ENCODE measurements at places on chromosomes 16 and 17. TPM values are rescaled to one million over a fixed set of nuclear protein-coding genes. Genes with fewer than 3 reads are reported as not detected.

TBC1D3C gene
- total RNA-seq = 0.79 TPM

KCNH6 gene
- not detected for total RNA-seq

DNA sequence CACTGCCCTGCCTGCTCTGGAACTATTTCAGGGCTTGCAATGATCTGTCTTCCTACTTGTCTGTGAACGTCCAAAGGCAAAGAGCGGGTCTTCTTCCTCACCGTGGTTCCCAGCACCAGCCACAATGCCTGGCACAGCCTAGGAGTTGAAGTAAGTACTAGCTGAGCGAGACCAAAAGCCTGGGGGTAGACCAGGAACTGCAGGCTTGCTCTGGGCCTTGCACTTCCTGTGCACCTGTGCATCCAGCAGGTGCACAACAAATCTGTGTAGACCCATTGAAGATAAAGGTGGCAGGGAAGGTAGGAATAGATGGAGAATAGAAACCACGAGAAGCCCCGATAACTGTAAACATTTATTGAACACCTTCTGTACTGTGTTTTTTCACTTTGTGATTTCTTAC is 4.6 kb downstream of the FAM171A2 start:
- no peak for DNase-seq

GRCh38 chr17:57242148-57242547 is 14.2 kb upstream of the MSI2 start:
- no peak for DNase-seq

- no peak for DNase-seq
These were observed 210.8 kb downstream of the CNTNAP4 start for GRCh38 chr16:76488065-76488417.

DNA sequence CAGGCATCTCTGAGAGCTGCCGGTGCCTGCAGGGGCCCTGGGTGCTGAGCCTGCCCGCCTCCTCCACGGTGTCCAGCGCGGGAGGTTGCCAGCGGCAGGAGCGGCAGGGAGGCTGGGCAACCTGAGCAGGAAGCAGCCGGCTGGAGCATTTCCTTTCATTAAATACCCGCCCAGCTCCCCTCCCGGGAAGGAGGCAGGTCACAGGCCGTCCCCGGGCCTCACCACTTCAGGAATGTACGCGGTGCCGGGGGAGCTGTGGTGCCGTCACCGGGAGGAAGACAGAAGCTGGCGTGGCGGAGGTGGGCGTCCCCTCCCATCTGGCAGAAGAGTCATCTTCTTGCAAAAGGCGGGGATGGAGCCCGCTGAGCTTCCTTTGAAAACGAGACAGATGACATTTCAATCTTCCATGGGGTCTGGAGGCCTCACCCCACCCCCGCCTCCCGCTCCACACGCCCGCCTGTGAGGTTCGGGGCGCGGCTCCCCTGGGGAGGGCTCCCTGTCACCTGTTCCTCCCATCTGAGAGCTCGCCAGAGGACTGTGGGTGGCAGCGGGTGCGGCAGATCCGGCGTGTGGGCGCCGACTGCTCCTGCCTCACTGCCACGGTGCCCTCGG is 16.0 kb downstream of the SOX8 start:
- DNase-seq = no peak

DNA sequence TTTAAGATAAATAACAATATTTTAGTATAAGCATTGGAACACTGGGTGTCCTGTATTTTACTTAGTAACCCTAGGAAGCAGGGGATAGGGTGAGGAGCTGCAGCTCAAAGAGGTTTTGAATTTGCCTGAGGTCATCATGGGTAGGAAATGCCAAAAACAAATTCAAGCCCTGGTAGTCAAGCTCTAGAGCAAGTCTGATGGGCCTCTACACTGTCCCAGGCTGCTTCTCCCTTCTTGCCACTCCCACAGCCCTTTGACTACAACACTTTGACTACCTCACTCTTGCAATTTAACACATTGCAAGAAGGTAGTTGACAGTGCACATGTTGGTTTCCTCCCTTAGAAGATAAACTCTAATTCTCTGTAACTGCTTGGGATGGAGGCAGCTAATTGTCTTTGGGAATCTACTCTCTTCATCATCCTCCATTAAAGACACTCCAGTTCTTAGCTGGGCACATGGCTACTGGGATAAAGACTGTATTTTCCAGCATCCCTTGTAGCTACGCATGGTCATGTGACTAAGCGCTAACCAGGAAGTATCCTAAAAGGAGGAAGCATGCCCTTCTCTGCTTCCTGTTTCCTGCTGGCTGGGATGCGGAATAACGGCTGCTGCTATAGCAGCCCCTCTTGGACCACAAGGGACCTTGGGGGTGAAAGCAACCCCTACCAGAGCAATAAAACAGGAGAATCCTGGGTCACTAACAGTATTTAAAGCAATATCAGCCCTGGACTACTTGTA is 30.7 kb upstream of the SSTR2 start:
- no peak for DNase-seq

All from omental fat pad (tissue), 4 donors.